ENCODE measurements at places on chromosomes 7 and 10.

- no peak for DNase-seq
These were observed 36.1 kb upstream of the ZNF138 start for GRCh38 chr7:64758151-64758550.

GRCh38 chr10:102131286-102132170, 1.3 kb upstream of the PPRC1 start:
- DNase-seq: no peak

DNA sequence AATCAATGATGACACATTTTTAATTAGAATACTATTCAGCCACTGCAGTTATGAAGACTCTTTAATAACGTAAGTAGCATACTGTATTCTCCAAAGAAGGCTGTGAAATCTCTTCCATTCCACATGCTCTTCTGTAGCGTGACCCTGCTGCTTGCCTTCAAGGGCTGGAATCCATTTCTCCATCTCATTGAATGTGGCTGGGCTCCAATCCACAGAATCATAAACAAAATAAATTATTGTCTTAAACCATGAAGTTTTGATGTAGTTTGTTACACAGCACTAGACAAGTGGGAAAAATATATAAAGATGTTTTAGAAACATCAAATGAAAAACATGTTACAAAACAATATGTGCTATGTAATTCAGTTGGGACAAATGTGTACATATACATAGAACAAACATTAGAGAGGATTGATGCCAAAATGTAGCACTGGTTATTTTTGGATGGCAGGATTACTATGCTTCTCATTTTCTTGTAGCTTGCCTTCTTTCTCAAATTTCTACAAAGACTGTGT, 410.8 kb upstream of the PODXL start:
- DNase-seq: no peak

DNA sequence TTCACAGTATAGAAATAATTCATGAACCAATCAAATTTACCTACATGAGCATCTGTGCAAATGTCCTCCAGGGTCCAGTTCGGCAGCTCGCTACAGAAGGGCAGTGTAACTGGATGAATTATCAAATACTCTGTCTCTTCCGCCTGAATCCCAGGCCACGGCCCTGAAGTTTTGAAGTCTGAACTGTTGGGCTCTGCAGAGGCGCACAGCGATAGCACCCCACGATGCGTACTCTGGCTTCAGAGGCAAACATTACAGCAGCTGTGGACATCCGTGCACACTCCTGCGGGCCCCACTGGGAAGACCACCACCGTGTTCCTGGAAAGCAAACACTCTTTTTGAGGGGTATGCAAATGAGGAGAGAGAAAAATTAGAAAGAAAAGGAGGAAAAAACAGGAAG, 259.8 kb upstream of the TCERG1L start:
- no peak for DNase-seq

- no peak for DNase-seq
These were observed 95.7 kb downstream of the DNAJB6 start for GRCh38 chr7:157432541-157432956.

Data from NCI-H1930 (cell line).